ENCODE measurements at places on chromosomes 1 and 21.

DNA sequence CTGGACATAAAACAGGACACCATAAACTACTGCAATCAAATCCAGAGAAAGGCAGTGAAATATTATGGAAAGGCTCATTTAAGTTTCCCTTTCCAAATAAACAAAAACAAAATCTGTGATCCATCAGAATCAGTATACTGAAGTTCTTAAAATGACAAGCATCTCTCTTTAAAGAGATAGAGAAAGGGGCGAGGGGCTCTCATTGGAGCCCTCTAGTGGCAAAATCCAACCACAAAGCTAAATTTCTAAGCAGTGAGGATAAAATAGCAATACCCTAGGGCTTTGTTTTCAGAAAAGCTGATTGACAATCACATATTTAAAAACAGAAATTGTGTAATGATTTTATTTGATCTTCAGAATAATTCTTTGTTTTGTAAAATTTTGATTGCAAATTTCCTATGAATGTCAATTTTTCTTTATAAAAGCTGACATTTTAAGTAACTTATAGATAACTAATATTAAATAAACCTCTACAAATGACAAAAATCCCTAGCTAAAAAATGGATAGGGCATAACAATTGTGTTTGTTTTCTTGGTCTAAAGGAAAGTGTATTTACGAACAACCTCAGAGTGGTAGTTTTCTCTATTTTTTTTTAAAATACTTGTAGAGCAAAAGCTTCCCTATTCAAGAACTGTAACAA lies 138.2 kb downstream of the COL24A1 start:
- DNase-seq = no peak

DNA sequence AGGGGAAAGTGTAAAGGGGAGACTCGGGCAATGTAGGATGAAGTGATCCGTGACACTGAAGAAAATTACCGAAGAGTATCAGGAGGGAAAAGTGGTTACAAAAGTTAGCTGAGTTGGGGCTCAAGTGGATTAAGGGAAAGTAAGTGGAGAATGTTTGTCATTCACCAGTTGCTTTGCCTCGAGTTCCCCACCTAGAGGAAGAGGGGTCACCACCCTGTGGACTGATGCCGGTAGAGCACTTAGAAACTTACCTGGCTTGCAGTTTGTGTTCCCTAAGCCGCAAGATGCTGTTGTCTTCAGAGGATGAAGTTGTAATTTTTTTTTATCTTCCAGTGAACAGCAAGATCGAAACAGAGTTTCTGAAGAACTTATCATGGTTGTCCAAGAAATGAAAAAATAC lies 1.0 kb downstream of the PER3 start:
- no peak for DNase-seq

GRCh38 chr21:35489389-35489980 lies 440.4 kb upstream of the RUNX1 start:
- DNase-seq = no peak

GRCh38 chr1:87044840-87045239 lies 130.4 kb downstream of the HS2ST1 start:
- peak; percentile 85 for DNase-seq

GRCh38 chr1:202713110-202713509 lies 2.9 kb upstream of the SYT2 start:
- DNase-seq = no peak

GRCh38 chr1:112296908-112297307 lies 99.1 kb upstream of the CTTNBP2NL start:
- DNase-seq = no peak

DNA sequence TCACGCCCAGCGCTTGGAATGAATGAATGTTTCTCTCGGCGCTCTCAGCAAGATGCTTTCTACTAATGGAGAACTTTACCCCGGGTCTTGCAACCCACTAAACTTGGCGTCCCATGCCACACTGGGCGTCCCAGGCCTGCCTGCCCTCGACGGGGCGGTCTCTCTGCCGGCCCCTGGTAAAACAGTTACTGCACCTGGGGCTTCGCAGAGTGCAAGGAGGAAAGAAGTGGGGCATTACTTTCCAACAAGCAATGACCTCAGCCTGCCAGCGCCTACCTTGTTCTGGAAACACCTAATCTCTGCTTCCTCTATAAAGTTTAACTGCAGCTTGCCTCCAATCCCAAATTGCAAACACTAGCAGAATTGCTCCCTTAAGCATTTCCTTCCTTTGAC lies 27.8 kb upstream of the NFIA start:
- DNase-seq = no peak

DNA sequence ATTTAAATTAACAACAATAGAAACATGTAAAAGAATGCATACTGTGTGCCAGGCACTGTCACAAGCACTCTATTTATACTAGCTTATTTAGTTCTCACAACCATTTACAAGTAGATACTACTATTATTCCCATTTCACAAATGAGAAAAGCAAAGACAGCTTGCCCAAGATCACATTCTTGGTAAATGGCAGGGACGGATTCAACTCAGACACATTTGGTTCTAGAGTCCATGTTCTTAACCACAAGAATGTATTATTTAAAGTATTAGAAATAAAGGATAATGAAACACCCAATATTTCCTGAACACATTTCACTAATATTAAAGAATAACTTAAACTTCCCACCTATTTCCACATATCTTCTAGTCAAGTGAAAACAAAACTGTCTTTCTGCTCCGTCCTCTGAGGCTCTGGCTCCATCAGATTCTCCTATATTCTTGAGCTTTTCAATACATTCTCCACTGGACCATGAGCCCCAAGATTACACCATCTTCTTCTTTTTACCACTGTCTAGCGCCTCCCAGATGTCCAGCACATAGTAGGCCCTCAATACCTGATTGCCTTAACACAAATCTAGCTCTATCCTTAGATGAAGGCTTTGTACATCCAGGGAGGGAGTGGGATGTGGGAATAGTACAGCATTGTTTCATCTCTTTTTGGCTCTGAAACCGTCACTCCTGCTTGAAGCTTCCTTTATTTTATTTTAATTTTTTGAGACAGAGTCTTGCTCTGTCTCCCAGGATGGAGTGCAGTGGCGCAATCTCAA lies 29.3 kb downstream of the SOD1 start:
- no peak for DNase-seq

GRCh38 chr1:156248323-156248683 lies 447 bp upstream of the PAQR6 start:
- DNase-seq = no peak

DNA sequence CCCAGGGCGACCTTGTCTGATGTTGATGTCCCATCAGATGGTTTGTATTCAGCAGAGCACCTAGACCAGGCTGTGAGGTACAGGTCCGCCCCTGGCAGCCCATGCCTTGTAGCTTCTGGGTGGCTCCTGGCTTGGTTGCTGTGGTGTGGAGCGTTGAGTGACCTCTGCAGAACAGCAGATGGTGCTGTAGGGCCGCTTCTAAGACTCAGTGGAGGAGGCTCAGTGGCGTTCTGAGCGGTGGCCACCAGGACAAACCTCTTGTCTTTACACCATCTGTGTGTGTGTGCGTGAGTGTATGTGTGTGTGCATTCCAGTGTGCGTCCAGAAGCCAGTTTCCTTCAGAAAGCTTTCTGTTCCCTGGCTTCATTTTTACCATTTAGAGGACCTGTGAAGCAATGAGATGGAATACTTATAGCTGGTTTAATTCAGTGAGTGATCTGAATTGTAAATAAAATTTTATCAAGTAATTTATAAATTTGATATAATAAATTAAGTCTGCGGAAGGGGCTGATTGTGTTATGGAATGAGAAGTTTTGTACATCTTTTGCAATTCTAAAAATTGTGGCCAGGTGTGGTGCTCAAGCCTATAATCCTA lies 66.1 kb downstream of the ADARB1 start:
- DNase-seq = peak; percentile 22

- DNase-seq = no peak
Observed at GRCh38 chr1:176517484-176517883, 54.5 kb downstream of the PAPPA2 start.
